ENCODE measurements at places on chromosomes 5 and 9.

GRCh38 chr5:5492087-5492933, 69.8 kb downstream of the ICE1 start:
- peak; percentile 71 for DNase-seq

GRCh38 chr9:117945286-117945685, 241.1 kb downstream of the TLR4 start:
- DNase-seq, result no peak

DNA sequence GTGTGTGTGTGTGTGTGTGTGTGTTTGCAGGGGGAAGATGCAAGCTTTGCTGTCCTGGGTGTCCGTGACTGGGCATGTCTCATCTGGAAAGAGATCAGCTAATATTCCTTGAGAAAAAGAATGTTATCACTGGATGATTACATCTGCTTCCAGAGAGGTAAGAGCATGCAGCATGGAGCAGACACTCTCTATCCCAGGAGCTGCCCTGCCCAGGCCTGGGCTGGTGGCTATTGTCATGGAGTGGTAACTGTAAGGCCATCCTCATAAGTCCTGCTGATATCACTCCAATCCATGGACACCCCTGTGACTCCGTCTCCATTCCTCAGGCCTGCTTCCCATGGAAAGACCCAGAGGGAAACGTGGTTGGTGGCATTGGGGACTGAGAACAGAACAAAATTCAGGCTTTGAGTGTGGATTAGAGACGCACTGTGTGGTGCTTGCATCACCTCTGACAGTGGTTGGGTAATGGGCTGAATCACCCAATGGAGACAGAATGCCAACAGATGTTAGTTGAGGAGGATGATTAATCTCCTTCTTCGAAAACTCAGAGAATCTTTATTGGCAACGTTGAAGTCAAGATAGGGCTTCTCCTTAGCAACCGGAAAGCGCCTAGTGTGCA, 52.0 kb upstream of the KCNIP1 start:
- DNase-seq, result no peak

DNA sequence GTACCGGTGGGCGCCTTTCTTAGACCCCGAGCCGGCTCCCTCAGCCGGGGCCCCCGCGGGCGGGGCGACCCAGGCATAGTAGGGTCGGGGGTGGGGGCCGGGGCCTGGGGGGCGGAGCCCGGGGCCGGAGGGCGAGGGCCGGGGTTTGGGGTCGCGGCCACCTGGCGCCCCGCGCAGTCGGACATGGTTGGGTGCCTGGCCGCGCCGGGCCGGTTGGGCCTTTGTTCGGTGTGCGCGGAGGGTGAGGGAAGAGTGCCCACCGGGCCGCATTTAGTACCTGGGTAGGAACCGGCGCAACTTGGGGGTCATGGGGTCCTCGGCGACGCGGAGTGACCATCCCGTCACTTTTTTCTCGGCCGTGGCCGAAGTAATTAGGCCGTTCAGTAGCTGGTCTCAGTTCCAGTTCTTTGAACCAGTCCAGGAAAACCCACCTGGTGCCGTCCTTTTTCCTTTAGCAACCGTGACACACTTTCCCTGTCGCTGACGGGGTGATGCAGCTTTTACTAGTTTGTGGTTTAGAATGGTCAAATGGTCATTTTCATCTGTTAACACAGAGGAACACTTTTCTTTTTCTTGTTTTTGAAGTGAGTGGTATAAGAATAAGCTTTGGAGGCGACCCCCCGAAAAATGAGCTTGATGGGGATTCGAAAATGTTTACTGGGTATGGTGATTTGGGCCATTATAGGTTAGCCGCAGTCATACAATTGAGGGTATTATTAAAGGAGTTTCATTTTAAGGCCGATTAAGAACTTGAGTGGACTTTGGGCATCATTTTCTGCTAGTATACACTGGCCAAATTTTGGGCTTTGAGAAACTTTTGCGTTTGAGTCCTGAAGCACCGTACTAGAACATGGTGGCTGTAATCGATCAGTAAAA, 589 bp downstream of the CKS2 start:
- DNase-seq, result no peak

DNA sequence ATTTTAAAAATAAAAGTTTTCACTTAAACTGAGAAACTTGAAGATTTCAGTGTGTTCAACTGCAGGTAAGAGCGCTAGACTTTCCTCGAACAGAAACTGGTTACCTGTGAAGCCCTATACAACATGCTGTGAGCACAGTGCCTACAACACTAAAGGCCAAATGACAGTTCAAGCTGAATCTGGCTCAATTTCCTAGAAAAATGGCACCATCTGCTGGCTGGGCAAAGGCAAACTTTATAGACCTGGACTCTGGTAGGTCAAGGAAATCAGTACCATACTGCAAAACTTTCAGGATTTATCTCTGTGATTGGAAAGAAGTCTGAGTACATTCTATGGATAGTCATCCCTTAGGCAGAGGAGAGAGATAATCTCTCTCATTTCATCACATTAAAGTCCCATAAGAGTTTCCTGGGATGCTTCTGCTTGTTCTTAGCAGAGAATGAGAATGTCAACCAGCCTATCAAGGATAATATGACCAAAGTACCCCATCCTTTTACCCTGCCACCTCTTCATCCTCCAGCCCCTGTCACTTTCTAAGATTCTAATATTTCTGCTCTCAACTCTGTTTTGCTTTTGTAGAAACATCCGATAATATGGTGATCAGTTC, 31.8 kb upstream of the FOXB2 start:
- peak; percentile 52 for DNase-seq

- peak; percentile 69 for DNase-seq
Measured at GRCh38 chr5:157778121-157778805, 34.8 kb downstream of the LSM11 start.

- no peak for DNase-seq
Measured at GRCh38 chr9:119278171-119278570, 91.1 kb downstream of the BRINP1 start.

DNA sequence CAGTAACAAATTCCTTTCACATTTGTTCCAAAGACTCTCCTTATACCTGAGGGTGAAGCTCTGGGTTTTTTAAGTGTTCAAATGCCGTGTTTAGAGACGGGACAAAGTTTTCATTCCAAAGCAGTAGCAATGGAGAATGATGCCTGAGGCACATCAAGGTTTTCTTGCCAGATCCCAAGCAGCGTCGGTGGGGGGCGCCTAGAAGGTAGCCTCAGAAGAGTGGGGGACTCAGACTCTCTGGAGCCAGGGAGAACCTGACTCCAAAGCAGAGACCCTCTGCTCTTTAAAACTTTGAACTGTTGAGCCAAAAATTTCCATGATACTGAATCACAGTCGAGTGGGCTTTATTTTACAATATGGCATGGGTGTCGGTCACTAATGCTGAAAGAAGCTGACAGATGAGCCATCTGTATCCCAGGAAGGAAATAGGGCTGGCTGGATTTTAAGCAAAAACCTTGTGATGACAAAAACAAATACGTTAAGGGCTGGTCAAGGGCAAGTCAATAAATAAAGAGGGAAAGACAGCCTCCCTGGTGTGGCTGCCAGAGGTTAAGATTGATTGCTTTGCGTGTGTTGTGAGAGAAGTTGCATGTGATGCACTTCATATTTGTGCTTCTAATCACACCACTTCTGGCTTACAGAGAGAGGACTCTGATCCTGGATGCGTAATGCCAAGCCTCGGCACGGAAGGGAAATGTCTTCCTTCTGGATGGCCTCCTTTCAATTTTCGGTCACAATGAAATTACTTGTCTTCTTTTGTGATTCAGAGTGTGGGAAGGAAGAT, 161.1 kb upstream of the EFNA5 start:
- DNase-seq, result no peak

Measured in NCI-H1105 (cell line).